Amniotic epithelial cell (primary cell): ENCODE measurements at places on chromosomes 7 and 10.
A peak's percentile ranks its signal among the peaks of the same experiment; 100 is the strongest.

DNA sequence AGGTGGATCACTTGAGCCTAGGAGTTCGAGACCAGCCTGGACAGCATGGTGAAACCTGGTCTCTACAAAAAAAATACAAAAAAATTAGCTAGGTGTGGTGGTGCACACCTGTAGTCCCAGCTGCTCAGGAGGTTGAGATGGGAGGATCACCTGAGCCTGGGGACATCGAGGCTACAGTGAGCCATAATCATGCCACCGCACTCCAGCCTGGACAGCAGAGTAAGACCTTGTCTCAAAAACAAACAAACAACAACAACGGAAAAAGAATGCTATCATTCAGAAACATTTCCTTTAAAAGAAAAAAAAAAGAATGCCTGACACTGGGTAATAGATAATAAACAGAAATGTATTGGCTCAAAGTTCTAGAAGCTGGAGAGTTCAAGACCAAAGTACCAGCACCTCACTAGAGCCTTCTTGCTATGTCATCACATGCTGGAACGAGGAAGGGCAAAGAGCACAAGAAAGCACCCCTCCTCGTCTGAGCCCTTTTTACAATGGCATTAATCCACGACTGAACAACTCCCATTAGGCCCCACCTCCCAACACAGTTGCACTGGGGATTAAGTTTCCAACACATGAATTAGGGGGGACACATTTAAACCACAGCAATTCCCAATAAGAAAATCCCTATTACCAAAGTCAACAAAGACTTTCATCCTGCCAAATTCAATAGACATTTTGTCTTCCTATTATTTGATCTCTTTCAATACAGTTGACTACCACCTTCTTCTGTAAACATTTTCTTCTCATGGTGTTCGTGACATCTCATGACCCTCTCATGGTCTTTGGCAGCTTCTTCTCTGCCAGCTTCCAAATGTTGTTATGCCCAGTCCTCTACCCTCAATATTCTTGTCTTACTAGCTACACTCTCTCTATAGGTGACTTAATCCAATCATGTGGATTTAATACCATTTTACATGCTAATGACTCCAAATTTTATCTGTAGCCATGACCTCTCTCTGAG lies 20.0 kb downstream of the AKR1D1 start:
- DNase-seq: no peak

DNA sequence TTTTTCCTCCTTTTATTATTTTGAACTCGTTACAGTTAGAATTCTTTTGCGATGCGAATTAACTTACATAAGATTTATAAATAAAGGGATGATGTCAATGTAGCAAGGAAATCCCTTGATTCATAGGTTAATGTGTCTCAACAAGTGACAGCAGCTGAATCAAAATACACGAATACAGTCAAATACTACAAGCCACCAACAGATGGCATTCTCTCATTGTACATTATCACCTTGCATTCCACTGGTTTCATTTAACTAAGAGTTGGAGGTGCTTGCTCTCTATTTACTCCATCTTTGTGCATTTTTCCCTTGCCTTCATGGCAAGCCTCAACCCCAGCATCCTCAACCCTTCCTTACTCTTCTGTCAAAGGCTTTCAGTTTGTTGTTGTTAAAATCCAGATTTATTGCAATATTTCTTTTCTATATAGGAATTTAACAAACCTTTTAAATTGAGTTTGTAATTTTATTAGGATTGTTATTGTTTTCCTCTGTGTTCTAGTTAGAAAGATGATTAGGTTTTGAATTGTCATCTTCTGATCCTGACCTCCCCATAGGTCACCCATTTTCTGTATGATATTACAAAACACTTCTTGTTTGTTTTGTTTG lies 78.3 kb downstream of the SLC25A40 start:
- DNase-seq: peak; percentile 55

DNA sequence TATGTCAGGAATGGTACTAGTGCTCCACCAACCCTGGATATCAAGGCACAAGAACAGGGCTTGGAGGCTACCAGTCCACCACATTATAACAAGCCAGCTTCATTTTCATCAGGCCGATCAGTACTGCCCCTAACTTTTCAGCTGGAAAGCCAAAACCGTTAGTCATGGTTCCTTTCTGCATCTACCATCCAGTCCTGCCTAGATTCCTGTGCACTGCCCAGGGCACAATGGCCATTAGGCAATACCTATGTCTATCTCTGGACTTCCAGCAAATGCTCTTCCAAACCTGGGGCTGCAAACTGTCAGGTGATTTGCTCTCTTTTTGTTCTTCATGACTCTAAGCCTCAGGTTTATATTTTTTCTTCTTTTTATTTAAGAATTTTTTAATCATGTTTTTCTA lies 937.7 kb downstream of the SORCS1 start:
- no peak for DNase-seq

DNA sequence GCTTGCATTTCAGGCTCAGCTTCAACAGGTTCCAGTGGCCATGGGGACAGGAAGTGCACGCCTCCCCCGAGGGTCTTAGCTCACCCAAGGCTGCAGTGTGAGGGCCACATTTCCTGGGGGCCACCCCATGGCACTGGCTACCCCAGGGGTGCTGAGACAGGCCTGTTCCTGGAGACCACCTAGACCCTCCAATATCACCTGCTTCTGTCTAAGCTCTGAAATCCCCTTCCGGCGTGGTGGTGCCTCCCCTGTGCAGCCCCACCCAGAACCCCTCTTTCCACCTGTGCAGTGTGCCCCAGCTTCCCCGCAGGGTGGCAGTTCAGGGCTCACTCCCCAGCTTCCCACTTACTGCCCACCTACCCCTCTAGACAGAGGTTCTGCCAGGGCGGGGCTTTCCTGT lies 83.1 kb downstream of the ADARB2 start:
- DNase-seq: no peak

DNA sequence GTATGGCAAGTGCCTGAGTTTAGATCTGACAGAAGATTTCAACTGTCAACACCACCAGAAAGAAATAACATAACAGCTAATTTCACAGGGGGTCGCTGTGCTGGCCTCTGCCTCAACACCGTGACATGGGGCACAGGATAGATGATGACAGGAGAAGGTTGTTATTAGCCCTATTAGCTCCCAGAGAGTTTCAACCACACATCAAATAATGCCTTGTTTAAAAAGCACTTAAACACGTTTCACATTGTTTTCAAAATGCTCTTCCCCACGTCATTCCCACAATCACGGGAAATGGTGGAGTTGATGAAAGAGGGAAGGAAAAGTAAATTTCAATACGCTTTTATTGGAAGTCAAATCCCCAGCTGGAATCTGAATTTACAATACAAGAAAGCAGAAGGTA lies 184.7 kb downstream of the MAGI2 start:
- DNase-seq: no peak

- peak; percentile 62 for DNase-seq
Observed at GRCh38 chr10:60661637-60662036, 116.6 kb upstream of the CDK1 start.

- DNase-seq: peak; percentile 36
Observed at GRCh38 chr7:16409777-16410176, 11.6 kb downstream of the CRPPA start.

DNA sequence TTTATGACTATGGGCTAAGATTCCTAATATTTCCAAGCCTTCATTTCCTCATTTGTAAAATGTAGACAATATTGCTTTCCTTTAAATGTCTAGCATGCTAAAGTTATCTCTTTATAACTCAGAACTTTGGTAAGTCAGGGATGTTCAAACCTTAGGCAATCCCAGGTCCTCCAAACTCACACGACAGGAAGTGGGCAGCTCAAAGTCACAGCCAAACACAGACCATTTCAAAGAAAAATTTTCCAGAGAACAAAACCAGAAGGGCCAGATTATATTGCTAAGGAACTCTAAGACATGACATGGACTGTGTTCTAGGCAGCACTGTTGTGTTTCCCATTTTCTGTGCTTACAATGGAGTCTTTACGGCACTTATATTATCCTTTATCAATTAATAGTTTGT lies 87.8 kb upstream of the DYNC1I1 start:
- no peak for DNase-seq
